Tibial artery (tissue), 4 donors: ENCODE measurements at places on chromosomes 2 and 18.

DNA sequence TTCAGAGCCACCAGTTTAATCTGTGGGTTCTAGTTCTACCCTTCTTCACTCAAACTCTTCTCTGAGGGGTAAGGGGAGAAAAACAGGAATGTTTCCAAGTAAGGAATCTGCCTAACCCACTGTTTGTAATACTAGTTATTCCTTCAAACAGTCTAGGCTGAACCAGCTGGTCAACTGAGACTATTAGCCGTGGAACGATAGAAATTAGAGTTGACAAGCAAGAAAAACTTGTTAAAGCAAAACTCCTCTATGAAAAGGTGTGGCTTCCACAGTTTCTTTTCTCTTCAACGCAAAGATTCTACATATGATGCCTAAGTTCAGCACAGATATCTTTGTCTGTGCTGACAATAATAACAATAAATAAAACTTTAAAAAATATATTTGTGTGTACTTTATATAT lies 11.5 kb downstream of the PAIP2B start:
- H3K27me3 ChIP-seq = no peaks in the 10 kb centered on the region
- H3K4me1 ChIP-seq = no peaks in the 10 kb centered on the region
- DNase-seq = no peak
- no peak overlapping the region for H3K27ac ChIP-seq
- no peak overlapping the region for H3K4me3 ChIP-seq

- H3K4me1 ChIP-seq = no peaks in the 10 kb centered on the region
- H3K36me3 ChIP-seq = peaks cover 40% of the 10 kb centered on the region
- H3K4me3 ChIP-seq = no peak overlapping the region
- no peak overlapping the region for H3K27ac ChIP-seq
These were observed 34.1 kb downstream of the ZNF407 start for GRCh38 chr18:74631623-74632350.

DNA sequence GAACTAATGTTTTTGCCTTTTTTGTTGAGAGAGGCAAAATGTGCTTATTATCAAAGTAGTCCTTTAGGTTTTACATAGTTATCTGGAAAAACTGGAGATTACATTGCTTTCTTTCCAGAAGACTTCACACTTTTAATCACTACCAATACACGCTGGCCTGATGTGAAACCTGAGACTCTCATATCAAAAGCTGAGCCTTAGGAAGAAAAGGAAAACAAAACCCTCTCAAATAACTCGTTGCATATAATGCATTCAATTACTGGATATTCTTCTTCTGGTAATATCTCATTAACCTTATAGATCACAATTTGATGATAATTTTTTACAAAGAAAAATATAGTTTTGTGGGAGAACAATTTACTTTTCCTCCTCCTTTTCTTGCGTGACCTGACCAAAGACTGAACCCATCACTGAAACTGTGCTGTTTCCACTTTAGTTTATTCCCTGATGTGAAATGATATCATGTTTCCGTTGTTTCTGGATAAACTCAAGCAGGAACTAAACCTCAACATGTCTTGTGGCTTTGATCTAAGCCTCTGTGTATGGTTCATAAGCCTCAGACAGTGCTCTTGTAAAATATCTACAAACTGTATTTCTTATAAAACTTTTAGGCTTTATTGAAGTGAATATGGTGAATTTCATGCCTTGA lies 332.4 kb downstream of the GULP1 start:
- no peak overlapping the region for H3K4me3 ChIP-seq
- no peak for DNase-seq
- no peaks in the 10 kb centered on the region for H3K27me3 ChIP-seq
- H3K27ac ChIP-seq = no peak overlapping the region

DNA sequence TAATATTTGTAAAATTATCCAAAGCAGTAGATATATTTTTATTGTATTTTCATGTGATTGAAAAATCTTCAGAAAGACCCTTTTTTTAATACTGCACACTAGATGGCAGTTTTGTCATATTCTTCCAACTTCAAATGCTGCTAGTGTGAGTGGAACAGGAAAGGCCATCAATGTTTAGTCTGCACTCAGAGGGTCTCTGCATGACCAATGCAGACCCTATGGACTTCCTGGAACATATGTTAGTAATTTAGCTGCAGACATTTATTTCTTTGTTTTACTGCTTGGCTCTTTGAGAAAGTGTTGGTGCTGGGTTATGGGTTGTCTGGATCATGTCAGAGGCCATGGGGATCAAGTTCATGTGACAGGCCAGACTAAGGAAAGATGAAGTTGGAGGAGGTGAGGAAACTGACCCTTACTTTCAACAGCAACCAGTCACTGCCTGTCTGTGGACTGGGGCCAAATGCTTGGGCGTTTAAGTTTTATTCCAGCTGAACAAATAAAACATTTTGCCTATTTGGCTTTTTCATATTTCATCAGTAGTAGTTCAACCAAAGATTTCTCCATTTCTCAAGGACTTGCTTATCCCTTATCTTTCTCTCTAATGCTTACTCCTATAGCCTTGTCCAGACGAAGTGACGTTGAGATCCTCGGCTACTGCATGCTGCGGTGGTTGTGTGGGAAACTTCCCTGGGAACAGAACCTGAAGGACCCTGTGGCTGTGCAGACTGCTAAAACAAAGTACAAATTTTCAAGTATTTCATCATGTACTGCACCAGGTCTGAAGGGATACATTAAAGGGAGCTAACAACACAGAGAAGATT lies 84.8 kb downstream of the VRK2 start:
- no peak overlapping the region for H3K27ac ChIP-seq
- H3K4me3 ChIP-seq = no peak overlapping the region
- peaks cover 3% of the 10 kb centered on the region for H3K36me3 ChIP-seq
- H3K4me1 ChIP-seq = peaks cover 6% of the 10 kb centered on the region
- H3K27me3 ChIP-seq = no peaks in the 10 kb centered on the region

DNA sequence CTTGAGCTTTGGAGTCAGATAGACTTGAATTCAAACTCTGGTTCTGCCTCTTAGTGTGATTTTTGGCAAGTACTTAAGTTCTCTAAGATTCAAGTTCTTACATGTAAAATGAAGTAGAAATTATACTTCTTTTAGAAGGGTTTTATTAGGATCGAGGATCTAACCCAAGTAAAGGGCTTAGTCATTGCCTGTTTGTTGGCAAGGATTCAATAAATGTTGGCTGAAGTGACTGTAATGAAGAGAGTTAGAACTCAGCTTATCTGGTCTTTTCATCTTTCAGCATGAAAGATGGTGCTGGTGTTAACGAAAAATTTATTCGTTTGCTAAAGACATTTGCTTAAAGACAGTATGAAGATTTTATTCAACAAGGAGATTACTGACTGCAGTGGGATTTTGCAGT lies 315.9 kb upstream of the THUMPD2 start:
- no peaks in the 10 kb centered on the region for H3K36me3 ChIP-seq
- no peaks in the 10 kb centered on the region for H3K27me3 ChIP-seq
- H3K4me1 ChIP-seq = peaks cover 30% of the 10 kb centered on the region
- H3K27ac ChIP-seq = peak overlapping the region; percentile 27
- H3K4me3 ChIP-seq = no peak overlapping the region

- peak overlapping the region; percentile 70 for H3K4me3 ChIP-seq
- H3K4me1 ChIP-seq = no peaks in the 10 kb centered on the region
- DNase-seq = peak; percentile 57
- no peaks in the 10 kb centered on the region for H3K27me3 ChIP-seq
- no peaks in the 10 kb centered on the region for H3K36me3 ChIP-seq
These were observed 655 bp downstream of the RND3 start for GRCh38 chr2:150486539-150487484.

- no peak overlapping the region for H3K27ac ChIP-seq
- DNase-seq = no peak
- no peaks in the 10 kb centered on the region for H3K4me1 ChIP-seq
- peaks cover 25% of the 10 kb centered on the region for H3K36me3 ChIP-seq
- H3K4me3 ChIP-seq = no peak overlapping the region
These were observed 53.2 kb downstream of the ITGA6 start for GRCh38 chr2:172480301-172481218.

DNA sequence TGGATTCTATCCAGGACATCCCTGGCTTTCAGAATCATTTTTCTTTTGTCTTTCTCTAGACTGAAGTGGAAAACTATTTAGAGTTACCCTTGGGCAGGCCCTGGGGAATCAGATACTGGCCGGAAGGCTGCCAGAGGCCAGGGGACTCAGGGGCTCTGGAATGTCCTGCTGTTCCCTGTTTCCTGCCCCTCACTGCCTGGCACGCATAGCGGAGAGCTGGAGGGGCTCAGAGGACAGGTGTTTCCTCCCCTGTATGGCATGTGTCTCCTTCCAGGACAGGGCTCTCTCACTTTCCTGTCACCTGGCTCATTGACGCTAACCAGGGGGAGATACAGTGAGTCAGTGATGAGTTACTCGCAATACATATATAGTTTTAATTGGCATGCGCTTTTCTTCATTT lies 38.8 kb downstream of the DYSF start:
- H3K4me1 ChIP-seq = no peaks in the 10 kb centered on the region
- no peak overlapping the region for H3K4me3 ChIP-seq
- no peaks in the 10 kb centered on the region for H3K27me3 ChIP-seq

- no peaks in the 10 kb centered on the region for H3K27me3 ChIP-seq
- no peaks in the 10 kb centered on the region for H3K4me1 ChIP-seq
- no peaks in the 10 kb centered on the region for H3K36me3 ChIP-seq
- no peak overlapping the region for H3K4me3 ChIP-seq
- H3K27ac ChIP-seq = no peak overlapping the region
- no peak for DNase-seq
These were observed 41.4 kb downstream of the SPP2 start for GRCh38 chr2:234091883-234092282.

DNA sequence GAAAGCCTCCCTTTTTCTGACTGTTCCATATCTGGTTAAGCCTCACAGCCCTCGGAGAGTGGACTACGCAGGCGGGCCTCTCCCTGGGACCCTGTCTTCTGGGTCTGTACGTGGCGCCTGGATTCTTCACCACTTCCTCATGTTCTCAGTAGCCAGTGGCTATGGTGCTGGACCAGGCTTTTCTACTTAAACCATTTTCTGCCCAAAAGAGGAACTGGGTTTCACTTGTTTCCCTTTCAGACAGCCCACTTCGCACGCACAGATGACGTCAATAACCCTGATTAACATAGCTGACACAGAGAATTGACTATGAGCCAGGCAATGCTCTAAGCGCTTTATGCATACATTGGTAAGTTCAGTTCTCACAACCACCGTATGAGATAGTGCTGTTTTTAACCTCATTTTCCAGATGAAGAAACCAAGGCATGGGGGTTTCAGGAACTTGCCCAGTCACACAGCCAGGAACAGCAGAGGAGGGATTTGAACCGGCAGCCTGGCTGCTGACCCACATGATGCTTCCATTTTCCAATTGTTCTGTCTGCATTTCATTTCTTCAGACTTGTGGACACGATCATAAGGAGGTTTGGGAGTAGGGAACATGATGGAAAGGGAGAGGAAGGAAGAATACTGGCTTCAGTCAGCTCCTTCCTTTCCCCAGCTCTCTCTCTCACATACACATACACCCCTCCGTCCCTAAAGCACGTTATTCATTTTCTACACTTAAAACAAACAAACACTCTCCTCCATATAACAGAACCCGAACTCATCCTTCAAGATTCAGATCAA lies 41.7 kb downstream of the MYOM1 start:
- peak; percentile 79 for DNase-seq
- no peaks in the 10 kb centered on the region for H3K27me3 ChIP-seq
- no peak overlapping the region for H3K4me3 ChIP-seq

DNA sequence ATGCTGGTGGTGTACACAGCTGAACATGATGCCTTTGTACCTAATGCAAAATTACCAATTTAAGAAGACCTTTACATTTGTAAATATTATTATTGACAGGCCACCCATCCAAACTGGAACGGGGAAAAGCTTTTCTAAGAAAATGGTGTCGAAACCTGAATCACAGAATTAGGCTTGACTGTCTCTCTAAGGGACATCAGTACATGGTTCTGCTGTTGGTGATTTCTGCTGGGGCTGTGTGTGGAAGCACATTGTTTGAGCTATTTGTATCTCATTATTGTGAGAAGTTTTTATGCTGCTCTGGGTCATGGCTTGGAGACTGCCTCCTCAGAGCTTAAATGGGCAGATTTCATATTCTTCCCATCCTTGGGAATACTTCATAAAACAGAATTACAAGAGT lies 420.9 kb upstream of the POU3F3 start:
- no peak overlapping the region for H3K27ac ChIP-seq
- no peaks in the 10 kb centered on the region for H3K27me3 ChIP-seq
- H3K4me3 ChIP-seq = no peak overlapping the region
- no peak for DNase-seq

DNA sequence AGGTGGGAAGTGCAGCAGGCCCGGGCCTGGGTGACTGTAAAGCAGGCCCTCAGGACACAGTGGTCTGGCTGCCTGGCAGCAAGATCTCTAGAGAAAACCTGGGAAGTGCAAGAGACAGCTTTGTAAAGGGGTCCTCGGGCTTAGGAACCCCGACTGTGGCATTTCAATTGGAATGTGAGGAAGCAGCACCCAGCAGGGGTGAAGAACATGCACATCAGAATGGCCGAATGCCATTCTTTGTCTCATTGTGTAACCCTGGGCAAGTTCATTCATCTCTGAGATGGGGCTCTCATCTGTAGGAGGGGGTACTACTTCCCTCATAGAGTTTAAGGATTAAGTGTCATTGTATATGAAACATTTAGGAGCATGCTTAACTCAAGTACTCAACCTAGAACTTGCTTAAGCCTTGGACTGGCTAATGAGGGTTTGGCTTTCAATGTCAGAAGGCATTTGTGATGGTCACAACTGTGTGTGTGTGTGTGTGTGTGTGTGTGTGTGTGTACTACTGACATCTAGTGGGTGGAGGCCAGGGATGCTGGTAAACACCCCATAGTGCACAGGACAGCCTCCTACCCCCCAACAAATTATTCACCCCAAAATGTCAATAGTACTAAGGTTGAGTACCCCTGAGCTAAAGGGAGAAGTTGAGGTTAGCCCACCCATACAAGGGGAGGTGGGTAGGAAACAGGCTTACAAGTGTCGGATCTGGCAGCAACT lies 29.3 kb downstream of the MEX3C start:
- H3K36me3 ChIP-seq = no peaks in the 10 kb centered on the region
- peaks cover 6% of the 10 kb centered on the region for H3K4me1 ChIP-seq
- H3K27ac ChIP-seq = no peak overlapping the region
- no peak overlapping the region for H3K4me3 ChIP-seq
- H3K27me3 ChIP-seq = no peaks in the 10 kb centered on the region

GRCh38 chr2:241441492-241441891 lies 66.9 kb downstream of the STK25 start:
- H3K36me3 ChIP-seq = peaks cover 83% of the 10 kb centered on the region
- DNase-seq = no peak
- H3K27ac ChIP-seq = no peak overlapping the region
- H3K4me3 ChIP-seq = no peak overlapping the region

DNA sequence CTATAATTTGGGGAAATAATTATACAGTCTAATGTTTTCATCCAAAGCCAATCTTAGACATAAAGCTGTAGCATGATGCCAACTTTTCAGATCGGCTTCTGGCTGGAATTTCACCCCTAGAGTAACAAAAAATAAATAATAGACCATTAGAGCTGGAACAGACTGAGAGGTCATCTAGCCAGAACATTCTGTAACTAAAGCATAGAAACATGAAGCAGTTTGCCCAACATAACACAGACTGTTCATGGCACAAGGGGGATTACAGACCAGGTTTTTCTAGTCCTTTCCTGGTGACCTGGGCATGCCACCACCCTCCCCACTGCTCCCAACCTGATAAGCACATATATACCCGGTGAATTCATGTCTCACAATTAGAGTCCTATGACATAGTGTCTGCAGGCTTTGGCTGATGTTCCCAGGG lies 116.4 kb upstream of the PPP1CB start:
- peak; percentile 80 for DNase-seq
- peak overlapping the region; percentile 98 for H3K27ac ChIP-seq
- H3K27me3 ChIP-seq = no peaks in the 10 kb centered on the region
- H3K4me1 ChIP-seq = peaks cover 50% of the 10 kb centered on the region
- no peaks in the 10 kb centered on the region for H3K36me3 ChIP-seq
